Activated B cell treated with CpG ODN at 0.5 μM for 24 hours (primary cell): ENCODE measurements at places on chromosomes 4 and X. TPM values are rescaled to one million over a fixed set of nuclear protein-coding genes. Genes with fewer than 3 reads are reported as not detected.

- no peak overlapping the region for H3K4me3 ChIP-seq
- no peak for DNase-seq
- H3K27ac ChIP-seq = no peak overlapping the region
- H3K27me3 ChIP-seq = no peaks in the 10 kb centered on the region
- no peaks in the 10 kb centered on the region for H3K36me3 ChIP-seq
Observed at GRCh38 chrX:69429339-69430015, 74.6 kb upstream of the NALF2 start.

Gene NR0B1
- not detected in 2 replicates for total RNA-seq

DNA sequence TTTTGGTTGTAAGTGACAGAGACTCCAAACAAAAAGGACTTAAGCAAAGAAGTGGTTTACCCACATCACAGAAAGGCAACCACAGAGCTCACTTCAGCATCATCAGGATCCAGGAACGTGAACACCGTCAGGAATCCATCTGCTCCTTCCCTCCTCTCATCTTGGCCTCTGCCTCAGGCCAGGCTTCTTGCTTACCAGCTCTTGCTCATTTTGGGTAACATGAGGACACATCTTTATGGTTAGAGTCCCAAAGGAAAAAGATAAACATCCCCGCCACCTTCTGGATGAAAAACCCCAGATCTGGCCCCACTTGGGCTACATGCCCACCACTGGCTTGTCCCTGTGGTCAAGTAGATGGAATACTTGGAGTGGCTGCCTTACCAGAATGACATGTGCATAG, 176.8 kb upstream of the RPL34 start:
- peaks cover 5% of the 10 kb centered on the region for H3K27me3 ChIP-seq
- H3K4me1 ChIP-seq = no peaks in the 10 kb centered on the region
- no peak overlapping the region for H3K4me3 ChIP-seq
- no peaks in the 10 kb centered on the region for H3K36me3 ChIP-seq

GRCh38 chr4:102492531-102493241, 8.5 kb upstream of the NFKB1 start:
- H3K27me3 ChIP-seq = no peaks in the 10 kb centered on the region
- peaks cover 12% of the 10 kb centered on the region for H3K4me1 ChIP-seq
- no peak overlapping the region for H3K4me3 ChIP-seq
- H3K36me3 ChIP-seq = no peaks in the 10 kb centered on the region
- H3K27ac ChIP-seq = no peak overlapping the region
- no peak for DNase-seq

Gene FAM47E
- total RNA-seq = 0.39 TPM in 1 of 2 replicates, not detected in the other

DNA sequence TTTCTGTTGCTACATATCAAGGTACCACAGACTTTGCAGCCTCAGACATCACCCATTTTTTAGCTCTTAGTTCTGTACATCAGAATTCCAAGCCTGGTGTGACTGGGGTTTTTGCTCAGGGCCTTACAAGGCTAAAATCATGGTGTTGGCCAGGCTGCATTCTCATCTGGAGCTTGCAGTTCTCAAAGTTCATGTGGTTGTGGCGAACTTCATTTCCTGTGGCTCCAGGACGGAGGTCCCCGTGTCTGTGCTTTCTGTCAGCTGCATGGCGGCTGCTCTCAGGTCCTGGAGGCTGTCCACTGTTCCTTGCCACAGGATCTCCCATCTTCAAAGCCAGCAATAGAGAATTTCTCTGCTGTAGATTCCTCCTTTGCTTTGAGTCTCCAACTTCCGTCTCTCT, 157.4 kb downstream of the STIM2 start:
- no peak overlapping the region for H3K27ac ChIP-seq
- no peak for DNase-seq
- no peaks in the 10 kb centered on the region for H3K4me1 ChIP-seq
- H3K4me3 ChIP-seq = no peak overlapping the region

GRCh38 chr4:54945838-54946237, 179.6 kb downstream of the KDR start:
- H3K36me3 ChIP-seq = no peaks in the 10 kb centered on the region
- no peak overlapping the region for H3K27ac ChIP-seq
- H3K27me3 ChIP-seq = peaks cover 2% of the 10 kb centered on the region
- peaks cover 31% of the 10 kb centered on the region for H3K4me1 ChIP-seq

DNA sequence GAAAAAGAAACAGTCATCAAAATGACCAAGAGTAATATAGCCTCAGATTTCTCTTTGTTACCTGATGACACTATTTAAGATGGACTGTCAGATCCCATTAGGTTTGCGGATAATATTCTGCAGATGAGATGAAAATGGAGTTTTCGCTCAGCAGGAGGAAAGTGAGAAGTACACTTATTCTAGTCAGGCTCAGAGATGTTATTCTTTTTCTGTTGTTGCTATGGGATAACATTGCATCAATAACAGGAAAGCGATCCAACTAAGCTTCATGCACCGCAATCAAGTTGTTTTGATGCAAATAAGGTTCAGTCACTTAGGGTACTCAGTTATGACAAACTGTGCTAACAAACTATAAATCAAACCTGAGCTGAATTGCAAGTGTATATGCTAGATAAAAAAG, 415.0 kb downstream of the CCSER1 start:
- H3K27me3 ChIP-seq = no peaks in the 10 kb centered on the region
- DNase-seq = no peak
- no peak overlapping the region for H3K4me3 ChIP-seq

DNA sequence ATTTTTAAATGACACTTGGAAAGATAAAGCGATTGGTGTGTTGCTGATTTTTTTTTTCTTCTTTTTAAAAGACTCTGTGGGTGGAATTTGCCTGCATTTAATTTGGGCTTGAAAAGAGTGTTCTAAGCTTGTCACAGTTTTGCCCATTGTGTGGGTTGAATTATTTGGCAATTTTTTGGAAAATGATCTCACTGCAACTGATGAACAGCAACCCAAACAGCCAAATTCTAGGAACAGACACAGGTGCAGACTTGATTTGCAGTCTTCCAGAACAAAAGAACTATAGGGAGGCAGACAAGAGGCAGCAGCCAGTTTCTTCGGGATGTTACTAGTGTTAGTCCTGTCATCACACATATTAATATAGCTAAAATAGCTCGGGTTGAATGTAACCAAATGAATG, 40.5 kb downstream of the CASP6 start:
- no peaks in the 10 kb centered on the region for H3K4me1 ChIP-seq
- no peak overlapping the region for H3K4me3 ChIP-seq
- H3K27ac ChIP-seq = no peak overlapping the region
- H3K36me3 ChIP-seq = peaks cover 64% of the 10 kb centered on the region
- H3K27me3 ChIP-seq = no peaks in the 10 kb centered on the region
- no peak for DNase-seq

- no peak for DNase-seq
- H3K4me3 ChIP-seq = no peak overlapping the region
- peaks cover 29% of the 10 kb centered on the region for H3K36me3 ChIP-seq
- no peaks in the 10 kb centered on the region for H3K27me3 ChIP-seq
- H3K27ac ChIP-seq = peak overlapping the region; percentile 74
Observed at GRCh38 chr4:85681221-85681657, 206.3 kb downstream of the ARHGAP24 start.

- no peak overlapping the region for H3K27ac ChIP-seq
- H3K27me3 ChIP-seq = no peaks in the 10 kb centered on the region
- DNase-seq = no peak
- no peaks in the 10 kb centered on the region for H3K36me3 ChIP-seq
Observed at GRCh38 chrX:22121161-22121560, 89.0 kb downstream of the PHEX start.

Gene UNC5C
- total RNA-seq = not detected in 2 replicates

DNA sequence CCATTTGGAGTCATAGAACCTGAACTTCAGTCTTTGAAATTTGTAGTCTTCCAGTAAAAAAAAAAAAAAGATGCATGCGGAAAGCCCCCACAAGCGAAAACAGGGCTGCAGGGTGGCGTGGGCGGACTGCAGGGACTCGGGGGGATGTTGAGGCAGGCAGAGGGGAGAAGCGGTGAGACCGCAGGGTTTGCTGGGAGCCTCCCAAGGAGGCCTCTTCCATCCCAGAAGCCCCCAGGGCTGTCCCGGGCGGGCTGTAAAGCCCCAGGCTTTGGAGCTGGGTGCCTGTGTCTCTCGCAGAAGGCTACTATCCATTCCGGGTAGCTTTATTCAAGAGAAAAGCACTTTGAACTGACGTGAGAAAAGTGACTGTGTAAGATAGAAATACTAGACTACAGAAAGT, 46.7 kb upstream of the TADA2B start:
- no peaks in the 10 kb centered on the region for H3K27me3 ChIP-seq
- peaks cover 66% of the 10 kb centered on the region for H3K36me3 ChIP-seq
- DNase-seq = no peak
- no peak overlapping the region for H3K4me3 ChIP-seq
- peaks cover 23% of the 10 kb centered on the region for H3K4me1 ChIP-seq
- no peak overlapping the region for H3K27ac ChIP-seq

Gene SSX4B
- total RNA-seq = not detected in 2 replicates

GRCh38 chr4:6264225-6264540, 5.5 kb upstream of the WFS1 start:
- no peak for DNase-seq
- H3K4me1 ChIP-seq = peaks cover 25% of the 10 kb centered on the region
- H3K4me3 ChIP-seq = no peak overlapping the region
- H3K27me3 ChIP-seq = peaks cover 6% of the 10 kb centered on the region
- H3K36me3 ChIP-seq = no peaks in the 10 kb centered on the region

Gene DCAF8L1
- not detected in 2 replicates for total RNA-seq

GRCh38 chrX:131359611-131360010, 70.5 kb upstream of the IGSF1 start:
- no peaks in the 10 kb centered on the region for H3K4me1 ChIP-seq
- H3K36me3 ChIP-seq = no peaks in the 10 kb centered on the region
- H3K4me3 ChIP-seq = no peak overlapping the region
- no peaks in the 10 kb centered on the region for H3K27me3 ChIP-seq

Gene FAM47A
- not detected in 2 replicates for total RNA-seq

Gene SSX2B
- total RNA-seq = not detected in 2 replicates

DNA sequence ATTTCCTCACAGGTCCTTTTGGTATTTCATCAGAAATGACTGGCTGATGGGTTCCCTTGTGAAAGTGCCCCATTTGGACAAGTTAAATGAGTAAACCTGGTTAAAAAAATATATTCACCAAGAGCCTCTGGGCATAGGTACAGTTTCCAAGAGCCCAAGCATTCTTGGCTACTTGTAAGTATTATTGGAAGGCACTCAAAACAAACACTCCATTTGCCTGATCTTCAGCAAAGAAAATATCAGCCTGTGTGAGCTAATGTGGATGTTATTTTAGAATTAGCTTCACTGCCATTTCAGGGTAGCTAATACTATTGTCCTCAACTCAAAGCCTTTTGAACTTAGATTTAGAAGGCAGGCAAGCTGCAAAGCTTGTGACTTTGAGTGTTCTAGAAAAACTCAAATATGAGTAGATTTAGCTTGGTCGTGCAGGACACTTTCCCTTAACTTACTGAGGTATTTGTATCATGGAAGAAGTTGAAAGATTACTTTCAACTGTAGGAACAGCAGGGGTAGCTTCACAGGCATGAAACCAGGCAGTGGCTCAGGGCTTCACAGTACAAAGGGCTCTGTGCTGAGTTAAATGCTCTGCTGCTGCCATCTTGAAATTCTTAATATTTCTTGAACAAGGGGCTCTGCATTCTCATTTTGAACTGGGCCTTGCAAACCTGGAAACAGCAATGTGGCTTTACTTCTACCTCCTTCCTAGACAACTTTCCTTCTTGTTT, 177.2 kb downstream of the AMELX start:
- no peak overlapping the region for H3K4me3 ChIP-seq
- H3K36me3 ChIP-seq = no peaks in the 10 kb centered on the region
- no peaks in the 10 kb centered on the region for H3K4me1 ChIP-seq
- H3K27ac ChIP-seq = no peak overlapping the region

DNA sequence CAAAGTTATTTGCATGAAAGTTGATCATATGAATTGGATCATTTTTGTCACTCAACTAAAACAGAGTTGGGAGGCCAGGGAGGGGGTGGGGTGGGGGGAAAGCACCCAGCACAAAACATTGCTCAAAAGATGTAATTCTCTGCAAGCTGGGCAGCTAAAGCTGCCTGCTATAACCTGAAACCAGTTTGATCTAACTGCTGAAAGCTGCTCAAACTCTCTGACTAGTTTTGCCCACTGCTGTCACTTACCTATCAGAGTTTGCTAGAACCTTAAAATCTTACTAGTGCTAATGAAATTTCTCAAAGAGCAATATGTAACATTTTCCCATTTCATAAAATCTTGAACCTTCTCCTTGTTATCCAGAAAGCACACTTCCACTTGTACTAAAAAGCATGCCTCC, 10.4 kb downstream of the CXCL8 start:
- no peaks in the 10 kb centered on the region for H3K36me3 ChIP-seq
- H3K27ac ChIP-seq = no peak overlapping the region
- no peaks in the 10 kb centered on the region for H3K4me1 ChIP-seq

Gene GABRB1
- not detected in 2 replicates for total RNA-seq

DNA sequence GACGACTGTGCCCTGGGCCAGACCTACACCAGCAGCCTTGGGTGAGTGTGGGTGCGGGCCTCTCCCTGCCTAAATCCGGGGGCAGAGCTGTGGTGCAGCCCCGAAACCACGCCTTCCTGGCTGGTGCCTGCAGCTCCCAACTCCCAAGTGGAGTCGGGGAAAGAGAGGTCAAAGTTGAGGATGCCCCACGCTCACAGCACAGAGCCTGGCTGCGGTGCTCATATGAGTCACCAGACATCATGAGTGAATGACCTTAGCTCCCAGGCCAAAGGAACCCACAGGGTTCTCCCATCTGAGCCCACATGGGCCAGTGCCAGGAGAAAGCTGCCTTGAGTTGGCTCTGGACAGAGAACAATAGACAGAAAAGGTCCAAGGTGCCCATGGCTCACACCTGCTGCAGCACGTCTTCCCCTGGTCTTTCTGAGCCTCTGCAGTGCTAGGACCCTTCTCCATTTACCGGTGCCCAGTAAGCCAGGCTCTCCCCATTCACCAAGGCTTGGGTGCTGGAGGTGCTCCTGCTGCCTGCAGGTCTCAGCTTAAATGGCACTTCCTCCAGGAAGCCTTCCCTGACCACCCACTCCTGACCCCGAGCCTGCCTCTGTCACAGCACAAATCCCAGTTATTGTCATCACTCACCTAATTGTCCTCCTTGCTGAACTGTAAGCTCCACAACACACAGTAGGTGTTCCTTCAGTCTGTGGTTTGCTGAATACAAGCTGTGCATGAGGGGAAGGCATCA, 224.2 kb downstream of the AFAP1 start:
- DNase-seq = no peak
- no peak overlapping the region for H3K4me3 ChIP-seq
- H3K27ac ChIP-seq = no peak overlapping the region
- H3K4me1 ChIP-seq = no peaks in the 10 kb centered on the region

- no peak overlapping the region for H3K27ac ChIP-seq
- H3K4me3 ChIP-seq = no peak overlapping the region
- H3K27me3 ChIP-seq = no peaks in the 10 kb centered on the region
- H3K4me1 ChIP-seq = no peaks in the 10 kb centered on the region
Observed at GRCh38 chrX:129472116-129472515, 51.2 kb downstream of the SMARCA1 start.
